NCI-H1417 treated with DMSO at 0.1 percent for 48 hours (cell line): ENCODE measurements at places on chromosomes 12 and 14.

- no peak for DNase-seq
Observed at GRCh38 chr14:51079489-51079888, 15.4 kb downstream of the TRIM9 start.

GRCh38 chr14:104735830-104736642 lies 12.0 kb downstream of the ADSS1 start:
- no peak for DNase-seq

- no peak for DNase-seq
Observed at GRCh38 chr12:18171571-18171970, 81.6 kb upstream of the RERGL start.

- no peak for DNase-seq
Observed at GRCh38 chr12:50265770-50266524, 17.4 kb downstream of the LIMA1 start.

DNA sequence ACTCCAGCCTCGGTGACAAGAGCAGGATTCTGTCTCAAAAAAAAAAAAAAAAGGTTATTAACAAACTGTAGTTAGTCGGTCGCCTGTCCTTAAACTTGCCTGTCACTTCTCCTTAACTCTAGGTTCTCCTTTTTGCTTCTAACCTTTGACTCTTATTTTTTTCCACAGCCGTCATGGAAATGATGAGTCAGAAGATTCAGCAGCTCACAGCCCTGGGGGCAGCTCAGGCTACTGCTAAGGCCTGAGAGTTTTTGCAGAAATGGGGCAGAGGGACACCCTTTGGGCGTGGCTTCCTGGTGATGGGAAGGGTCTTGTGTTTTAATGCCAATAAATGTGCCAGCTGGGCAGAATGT lies 418 bp upstream of the MYG1 start:
- DNase-seq = no peak

DNA sequence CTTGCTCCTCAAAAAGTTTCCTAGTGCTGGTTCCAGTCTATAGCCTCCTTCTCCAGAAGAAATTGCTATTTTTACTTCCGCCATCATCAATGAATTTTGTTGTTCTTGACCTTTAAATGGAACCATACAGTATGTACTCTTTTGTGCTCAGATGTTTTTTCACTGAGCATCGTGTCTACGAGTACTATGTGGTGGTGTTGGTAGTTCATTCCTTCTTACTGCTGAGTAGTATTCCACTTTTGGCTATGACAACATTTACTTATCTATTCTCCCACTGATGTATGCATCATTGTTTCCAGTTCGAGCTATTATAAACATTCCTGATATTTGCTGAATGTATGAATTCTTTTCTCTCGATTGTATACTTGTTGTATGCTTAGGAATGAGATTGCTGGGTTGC lies 28.6 kb downstream of the SLC2A14 start:
- no peak for DNase-seq

DNA sequence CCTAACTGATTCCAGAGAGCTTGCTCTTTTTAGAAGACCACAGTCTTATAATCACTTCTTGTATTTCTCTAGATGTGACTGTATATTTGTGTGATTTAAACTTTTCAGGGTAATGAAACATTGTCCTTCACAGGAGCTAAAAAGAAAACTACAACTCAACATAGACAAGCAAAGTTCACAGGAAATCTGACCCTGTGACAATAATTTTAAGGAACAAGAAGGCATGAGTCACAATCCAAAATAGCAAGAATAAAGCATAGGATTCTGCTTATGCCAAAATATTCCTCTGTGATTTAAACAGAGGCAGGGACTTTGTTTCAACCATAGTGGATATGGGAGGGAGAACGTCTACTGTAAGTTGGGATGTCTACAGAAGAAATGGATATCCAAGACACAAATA lies 44.3 kb downstream of the GPR65 start:
- DNase-seq = no peak

DNA sequence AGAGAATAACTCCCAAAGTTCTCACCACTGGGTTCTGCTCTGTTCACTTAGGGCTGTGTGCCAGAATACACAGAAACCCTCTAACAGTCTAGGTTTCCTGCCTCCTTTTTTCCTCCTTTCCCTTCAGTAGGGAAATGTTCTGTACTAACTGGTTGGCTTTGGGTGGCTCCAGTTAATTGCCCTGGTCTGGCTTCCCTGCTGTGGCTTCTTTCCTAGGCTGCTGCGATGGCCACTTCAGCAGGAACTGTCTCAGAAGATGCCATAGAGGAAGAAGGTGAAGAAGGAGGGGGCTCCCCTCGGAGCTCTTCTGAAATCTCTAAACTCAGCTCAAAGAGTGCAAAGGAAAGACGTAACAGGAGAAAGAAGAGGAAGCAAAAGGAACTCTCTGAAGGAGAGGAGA lies 115.2 kb downstream of the SCN8A start:
- DNase-seq = no peak

DNA sequence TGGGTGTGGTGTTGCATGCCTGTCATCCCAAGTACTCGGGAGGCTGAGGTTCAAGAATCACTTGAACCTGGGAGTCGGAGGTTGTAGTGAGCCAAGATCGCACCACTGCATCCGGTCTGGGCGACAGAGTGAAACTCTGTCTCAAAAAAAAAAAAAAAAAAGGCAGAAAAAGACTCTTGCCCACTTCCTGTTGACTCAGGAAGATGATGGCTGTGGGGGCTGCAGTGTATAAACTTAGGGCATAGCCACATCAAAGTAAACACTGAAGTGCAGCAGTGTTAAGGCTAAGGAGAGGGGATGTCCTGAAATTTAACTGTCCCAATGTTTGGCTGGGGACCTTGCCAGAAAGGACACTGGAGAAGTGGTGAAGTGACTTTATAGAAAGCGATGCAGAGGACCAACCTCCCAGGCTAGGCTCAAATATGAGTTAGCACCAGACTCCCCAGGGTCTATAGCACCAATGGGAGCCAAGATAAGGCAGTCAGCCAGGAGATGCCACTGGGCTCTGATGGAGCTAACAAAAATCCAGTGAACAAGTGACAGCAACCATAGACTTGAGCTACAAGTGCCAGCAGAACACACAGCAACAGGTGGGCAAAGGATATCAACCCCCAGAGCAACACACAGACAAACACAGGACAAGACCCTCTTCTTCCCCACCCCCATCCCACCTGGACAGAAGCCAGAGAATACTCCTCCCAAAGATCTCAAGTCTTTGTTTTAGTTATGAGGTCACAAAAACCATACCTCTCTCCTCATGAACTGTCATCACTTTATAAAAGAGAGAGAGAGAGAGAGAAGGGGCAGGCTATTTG lies 28.0 kb downstream of the NELL2 start:
- DNase-seq = no peak

GRCh38 chr12:125773033-125773640 lies 707.9 kb downstream of the AACS start:
- DNase-seq = no peak

GRCh38 chr14:55713486-55713885 lies 133.5 kb downstream of the KTN1 start:
- no peak for DNase-seq

DNA sequence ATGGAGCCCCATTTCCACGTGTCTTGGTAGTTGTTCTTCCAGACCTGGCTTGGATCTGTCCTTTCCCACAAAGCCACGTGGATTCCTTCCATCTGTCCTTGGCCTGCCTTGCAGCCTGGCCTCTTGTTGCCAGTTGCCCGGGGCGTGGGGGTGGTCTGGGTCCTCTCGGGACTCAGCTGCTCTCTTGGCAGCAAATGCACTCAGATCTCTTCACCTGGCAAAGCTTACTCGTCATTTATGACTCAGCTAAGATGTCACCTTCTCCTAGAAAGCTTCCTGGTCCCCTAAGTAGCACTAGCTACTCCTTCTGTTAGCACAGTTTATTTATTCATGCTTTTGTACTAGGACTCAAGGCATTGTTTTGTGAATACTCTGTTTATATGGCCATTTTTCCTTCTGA lies 13.6 kb downstream of the PLEKHG3 start:
- no peak for DNase-seq

DNA sequence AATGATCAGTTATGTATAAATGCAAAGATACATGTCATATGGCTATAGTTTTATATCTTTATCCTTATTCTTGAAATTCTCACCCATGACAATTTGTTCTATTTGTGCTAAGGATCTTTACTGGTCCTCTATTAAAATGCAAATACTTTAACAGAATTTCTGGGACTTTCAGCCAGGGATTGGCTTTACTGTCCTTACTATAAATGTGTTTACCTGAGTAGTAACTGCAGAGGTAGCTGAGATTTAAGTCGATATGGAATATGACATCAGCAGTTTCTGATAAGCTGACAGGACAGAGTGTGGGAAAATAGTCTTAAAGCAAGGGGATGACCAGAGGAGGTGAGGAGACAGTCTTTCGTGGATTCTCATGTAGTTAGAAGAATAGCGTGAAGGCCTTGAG lies 206.4 kb downstream of the DIO2 start:
- no peak for DNase-seq

DNA sequence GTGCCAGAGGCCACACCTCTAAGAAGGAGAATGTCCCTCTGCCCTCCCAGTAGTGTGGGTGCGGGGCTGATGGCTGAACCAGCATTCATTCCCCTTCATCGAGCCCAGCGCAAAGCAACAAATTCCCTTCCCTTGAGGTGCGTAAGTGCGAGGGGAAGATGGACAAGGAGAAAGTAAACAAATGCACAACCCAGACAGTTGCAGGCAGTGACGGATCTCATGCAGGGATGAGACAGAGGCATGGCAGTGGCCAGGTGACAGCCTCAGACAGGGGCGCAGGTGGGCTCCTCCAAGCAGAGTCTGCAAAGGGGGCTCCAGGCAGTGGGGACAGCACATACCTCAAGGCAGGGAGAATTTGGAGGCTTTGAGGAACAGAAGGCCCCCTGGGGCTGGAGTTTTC lies 2.3 kb upstream of the MYL2 start:
- DNase-seq = no peak

DNA sequence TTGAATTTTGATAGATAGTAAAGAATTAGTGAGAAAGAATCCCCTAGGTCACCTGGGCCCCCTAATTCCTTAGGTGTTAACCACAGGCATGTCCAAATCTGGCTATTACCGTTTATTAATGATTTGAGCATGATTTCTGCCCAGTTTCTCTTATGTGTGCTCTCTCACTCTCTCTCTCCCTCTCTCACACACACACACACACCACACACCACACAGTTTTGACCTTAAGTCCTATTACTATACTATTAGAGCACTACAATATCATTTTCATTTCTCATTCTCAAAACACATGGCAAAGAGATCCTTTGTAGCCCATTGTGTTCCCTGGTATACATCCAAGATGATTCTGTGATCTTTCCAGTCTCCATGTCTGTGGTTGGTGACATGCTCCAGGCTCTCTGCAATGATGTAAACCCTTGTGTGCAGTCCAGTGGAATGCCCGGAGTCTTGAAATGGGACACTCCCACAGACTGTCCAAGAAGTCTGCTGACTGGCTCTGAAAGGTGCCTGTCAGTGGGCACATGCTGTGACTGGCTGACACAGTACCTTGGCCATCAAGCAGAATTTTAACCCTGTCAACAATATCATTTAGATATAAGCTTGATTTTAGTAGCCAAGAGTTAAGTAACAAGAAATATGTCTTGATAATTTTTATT lies 96.2 kb downstream of the FIGNL2 start:
- DNase-seq = no peak

GRCh38 chr14:68217791-68218340 lies 398.3 kb downstream of the RAD51B start:
- DNase-seq = no peak

DNA sequence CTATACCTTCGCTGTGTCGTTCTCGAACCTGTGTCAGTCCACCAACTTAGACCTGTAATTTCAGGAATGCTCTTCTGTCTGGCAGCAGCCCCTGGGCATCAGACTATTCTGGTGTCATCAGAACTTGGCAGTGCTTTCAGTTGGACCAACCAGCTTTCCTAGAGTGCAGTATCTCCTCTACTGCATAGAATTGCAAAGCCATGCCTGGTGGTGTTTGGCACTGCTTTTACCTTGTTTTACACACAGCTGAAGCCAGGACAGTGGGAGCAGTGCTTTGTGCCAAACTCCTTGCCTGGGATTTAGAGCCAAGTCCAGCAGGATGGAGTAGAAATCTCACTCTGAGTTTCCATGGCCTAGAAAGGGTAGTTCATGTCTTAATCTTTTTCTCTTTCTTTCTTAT lies 1.5 kb downstream of the FLVCR2 start:
- no peak for DNase-seq

DNA sequence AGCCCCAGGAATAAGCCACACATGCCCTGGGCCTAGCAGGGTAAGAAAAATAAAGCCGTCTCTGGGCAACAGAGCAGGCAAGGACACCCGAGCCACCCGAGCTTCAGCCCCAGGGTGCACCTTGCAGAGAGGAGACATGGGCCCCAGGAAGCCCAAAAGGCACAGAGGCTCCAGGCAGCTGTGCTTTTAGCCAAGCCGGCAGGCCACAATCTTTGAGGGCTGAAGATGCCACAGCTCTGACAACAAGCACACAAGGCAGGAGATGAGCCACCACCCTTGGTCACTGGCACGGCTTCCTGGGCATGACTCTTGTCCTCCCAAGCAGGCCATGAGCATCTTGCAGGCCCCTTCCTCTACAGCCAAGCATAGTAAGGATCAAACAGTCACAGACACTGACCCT lies 86.3 kb downstream of the ITPK1 start:
- DNase-seq = no peak

DNA sequence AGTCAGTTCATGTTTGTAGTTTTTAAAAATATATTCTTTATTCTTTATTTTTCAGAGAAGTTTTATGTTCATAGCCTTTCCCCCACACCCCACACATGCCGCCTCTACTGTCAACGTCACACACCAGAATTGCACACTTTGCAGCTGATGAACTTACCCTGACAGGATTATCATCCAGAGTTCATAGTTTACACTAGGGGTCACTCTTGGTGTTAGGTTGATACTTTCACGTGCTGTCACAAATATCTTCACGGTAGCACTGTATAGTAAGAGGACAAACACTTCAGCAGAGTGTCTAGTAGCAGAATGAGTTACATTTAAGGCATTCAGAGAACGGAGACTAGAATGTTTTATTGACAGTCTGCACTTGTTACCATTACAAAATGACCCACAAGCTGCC lies 5.1 kb downstream of the DPPA3 start:
- no peak for DNase-seq

- DNase-seq = no peak
Observed at GRCh38 chr12:74242088-74242487, 295.5 kb upstream of the ATXN7L3B start.
